ENCODE measurements at places on chromosomes 2 and 18.

- DNase-seq = no peak
Observed at GRCh38 chr2:112682101-112682500, 36.4 kb downstream of the SLC20A1 start.

DNA sequence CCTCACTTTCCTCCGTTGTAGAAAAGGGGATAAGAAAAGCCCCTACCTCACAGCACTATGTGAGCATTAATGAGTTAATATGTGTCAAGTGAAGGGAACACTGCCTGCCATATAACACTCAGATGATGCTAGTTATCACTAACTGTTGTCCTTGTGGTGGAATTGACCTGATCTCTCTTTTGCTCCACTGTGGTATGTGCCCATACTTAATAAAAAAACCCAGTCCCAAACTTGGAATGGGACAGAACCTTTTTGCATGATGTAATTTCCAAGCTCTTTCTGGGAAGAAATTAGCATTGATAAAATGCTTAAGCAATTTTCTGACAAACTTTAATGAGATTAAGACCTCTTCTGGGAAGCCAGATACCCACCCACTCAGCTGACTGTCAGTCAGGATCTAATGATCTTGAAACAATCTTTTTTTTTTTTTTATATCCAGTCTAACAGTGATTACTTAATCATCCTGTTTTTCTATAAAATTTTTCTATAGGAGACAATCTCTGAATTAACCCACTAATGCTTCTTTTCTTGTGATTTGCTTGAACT, 158.7 kb downstream of the ZBTB7C start:
- no peak for DNase-seq

GRCh38 chr2:197838036-197838435, 33.6 kb downstream of the PLCL1 start:
- no peak for DNase-seq

DNA sequence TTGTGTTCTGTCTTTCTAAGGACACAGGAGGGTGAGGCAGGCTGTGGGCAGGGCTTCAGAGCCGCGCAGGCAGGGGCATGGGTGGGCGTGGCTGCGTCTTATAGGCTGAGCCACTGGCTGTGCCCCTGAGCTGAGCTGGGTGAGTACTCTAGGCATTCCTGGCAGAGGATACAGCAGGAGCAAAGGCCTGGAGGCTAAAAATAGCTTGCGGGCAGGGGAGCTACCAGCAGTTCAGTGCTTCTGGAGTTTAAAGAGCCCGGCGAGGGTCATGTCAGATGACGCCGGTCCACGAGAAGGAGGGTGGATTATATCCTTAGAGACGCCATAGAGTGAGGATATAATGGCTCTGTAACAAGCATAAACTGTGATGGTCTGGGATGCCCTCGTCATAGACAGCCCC, 31.5 kb upstream of the PDIA6 start:
- DNase-seq = no peak

DNA sequence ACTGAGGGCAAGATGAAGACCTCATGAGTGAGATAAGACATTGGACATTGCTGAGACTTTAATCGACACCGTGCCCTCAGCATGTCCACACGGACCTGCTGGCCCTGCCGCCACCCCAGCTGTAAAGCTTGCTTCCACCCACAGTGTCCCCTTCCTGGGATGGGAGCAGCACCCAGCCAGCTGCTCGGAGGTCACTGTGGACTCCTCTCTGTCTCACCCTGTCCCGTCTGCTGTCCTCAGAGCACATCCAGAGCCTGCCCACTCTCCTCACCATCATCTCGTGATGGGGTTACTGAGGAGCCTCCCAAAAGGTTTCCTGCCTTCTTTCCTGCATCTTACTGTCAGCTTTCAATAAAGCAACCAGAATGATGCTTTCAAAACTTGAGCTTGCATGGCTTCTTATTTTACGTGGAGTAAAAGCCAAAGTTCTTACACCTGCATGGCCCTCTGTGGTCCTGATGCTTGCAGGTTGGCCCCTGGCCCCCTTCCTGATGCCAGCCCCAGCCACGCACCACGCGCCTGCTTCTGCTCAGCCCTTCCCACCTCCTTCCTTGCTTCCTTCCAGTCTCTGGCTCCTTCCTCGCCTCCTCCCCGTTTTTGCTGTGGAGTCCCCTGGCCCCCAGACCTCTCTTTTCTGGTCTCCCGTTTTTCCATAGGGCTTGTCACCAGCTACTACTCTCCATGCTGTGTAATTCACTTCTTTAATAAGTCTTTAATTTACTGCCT, 67.0 kb downstream of the DGKD start:
- DNase-seq = no peak

GRCh38 chr2:10030311-10030736, 13.0 kb upstream of the KLF11 start:
- no peak for DNase-seq

DNA sequence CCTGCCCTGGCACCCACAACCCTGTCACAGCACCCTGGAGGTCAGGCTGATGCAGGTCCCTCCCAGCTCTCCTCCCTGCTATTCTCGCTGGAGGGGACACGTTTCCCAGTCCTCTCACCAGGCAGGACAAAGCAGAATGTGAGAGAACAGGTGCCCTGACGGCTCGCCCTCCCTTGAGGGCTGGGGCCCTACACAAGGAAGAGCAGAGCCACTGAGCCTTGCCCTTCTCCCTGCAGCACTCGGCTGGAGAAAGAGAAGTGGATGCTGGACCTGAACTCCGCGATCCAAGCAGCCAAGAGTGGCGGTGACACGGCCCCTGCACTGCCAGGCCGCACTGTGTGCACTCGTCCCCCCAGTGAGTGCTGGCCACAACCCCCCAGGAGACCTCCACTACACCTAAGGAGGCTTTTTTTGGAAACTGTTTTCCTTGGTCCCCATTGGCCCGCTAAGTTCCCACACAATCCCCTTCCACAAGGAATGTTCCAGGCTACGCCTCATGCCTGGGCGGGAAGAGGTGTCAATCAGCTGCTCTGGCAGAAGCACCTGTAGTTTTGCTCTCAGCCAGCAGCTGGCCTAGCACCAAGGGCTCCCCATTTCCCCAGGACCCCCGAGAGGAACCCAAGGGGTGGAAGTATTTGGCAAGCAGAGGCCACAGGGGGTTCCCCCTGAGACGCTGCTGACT, 17.4 kb downstream of the STK25 start:
- no peak for DNase-seq

GRCh38 chr2:47266939-47267710, 112.0 kb upstream of the STPG4 start:
- DNase-seq = no peak

DNA sequence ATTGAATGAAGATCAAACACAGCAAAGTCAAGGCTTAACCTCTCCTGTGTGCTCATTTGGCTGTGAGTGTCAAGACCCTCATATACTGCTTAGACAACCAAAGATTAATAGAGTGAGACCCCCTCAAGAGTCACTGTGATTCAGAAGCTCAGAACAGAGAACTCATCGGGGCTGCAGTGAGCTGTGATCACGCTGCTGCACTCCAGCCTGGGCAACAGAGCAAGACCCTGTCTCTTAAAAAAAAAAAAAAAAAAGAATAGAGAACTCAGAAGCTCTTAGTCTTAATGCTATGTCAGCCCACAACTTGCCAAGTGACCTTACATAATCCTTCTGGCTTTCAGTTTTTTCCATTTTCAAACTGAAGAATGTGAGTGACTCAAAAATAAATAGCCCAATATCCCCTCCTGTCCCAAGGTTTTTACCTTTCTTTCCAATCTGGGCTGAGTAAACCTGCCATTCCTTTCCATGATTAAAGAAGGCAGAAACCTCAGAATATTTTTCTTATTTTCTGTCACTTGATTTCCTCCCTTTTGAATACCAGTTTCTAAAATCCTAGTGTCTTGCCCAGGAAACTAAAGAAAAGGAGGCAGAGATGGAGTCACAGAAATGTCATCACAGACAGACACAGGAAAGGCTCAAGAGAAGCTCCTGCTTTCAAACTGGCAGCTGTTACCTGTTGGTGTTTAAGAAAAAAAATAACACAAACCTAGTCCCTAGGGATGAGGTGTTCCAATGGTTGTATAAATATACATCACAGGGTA, 102.4 kb downstream of the CACNB4 start:
- DNase-seq = no peak

- DNase-seq = no peak
Observed at GRCh38 chr2:219037783-219038499, 3.4 kb downstream of the CFAP65 start.

- DNase-seq = no peak
Observed at GRCh38 chr2:167212014-167212648, 323.9 kb downstream of the XIRP2 start.

DNA sequence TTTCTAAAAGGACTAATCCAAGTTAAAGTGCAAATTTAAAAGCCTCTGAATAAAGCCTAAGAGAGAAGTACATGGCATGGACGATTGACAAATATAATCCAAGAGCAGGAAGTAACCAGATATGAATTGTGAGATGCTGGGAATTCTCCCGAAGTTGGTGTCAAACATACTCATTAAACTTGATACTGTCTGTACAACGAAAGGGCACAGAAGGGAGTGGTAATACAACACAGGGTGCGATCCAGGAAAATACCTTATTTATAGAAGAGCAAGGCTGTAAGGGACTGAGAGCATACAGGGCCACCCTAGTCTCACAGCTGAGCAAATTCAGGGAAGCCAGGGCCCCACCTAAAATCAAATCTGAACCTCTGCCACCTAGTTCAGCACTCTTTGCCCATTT, 41.6 kb downstream of the SEMA4F start:
- no peak for DNase-seq

GRCh38 chr2:129673847-129674711, 305.4 kb upstream of the RAB6C start:
- DNase-seq = no peak

GRCh38 chr2:202577250-202578183, 57.3 kb upstream of the FAM117B start:
- no peak for DNase-seq

DNA sequence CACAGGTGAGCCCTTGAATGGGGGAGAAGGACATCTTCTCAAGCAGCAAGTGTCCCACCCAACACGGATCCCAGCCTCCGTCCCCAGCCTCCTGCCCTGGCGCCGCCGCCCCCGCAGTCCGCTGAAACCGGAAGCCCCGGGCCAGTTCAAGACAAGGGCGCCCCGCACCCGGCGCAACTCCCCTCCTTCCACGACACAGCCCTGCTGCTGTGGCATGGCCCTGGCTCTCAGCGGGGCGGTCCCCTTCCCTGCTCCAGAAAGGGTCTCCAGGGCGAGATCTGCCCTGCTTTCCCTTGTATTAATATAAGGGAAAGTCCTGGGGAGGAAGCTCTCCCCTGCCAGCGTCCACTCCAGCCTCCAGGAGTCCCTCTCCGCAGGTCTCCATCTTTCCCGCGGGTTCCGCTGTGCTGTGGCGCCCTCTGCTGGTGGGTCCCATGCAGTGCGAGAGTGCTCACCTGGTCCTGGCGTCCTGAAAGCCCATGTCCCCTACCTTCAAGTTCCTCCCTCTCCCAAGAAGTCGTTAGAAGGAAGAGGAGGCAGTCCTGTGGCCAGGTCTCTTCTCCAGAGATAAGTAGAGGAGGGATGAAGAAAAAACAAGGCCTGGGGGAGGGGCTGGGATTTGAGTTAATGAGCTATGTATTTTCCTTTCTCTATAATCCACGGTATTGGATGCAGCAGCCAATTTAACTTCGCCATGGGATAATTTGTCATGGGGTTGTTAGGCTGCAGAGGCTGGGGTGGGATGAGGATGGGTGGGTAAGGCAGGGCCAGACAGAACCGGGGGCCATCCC, 176.0 kb downstream of the SMAD2 start:
- DNase-seq = peak; percentile 17

GRCh38 chr18:79631761-79632446, 47.7 kb upstream of the CTDP1 start:
- DNase-seq = no peak

GRCh38 chr2:102399499-102400141, 23.3 kb upstream of the IL18RAP start:
- DNase-seq = no peak

- DNase-seq = peak; percentile 34
Observed at GRCh38 chr2:217756375-217757107, 246.3 kb downstream of the TNS1 start.

GRCh38 chr18:43648002-43648401, 370.7 kb upstream of the SYT4 start:
- DNase-seq = no peak

- no peak for DNase-seq
Observed at GRCh38 chr2:31139671-31140070, 1.4 kb upstream of the GALNT14 start.

DNA sequence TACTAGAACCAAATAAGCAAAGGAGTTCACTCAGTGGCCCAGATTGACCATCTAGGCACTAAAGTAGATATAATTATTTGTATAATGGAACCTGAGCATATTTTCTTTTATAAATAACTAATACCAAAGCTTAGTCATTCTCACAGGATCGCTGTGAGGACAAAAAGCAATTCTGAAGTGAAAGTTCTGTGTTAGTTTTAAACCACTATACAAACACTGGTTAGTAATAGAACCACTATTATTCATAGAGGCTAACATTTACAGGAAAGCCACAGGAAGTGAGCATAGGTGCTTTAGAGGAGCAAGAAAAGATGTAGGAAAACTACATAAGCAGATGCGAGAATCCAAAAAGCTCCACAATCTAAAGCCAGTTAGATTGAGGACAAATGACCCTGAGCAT, 364.7 kb downstream of the XIRP2 start:
- DNase-seq = no peak

GRCh38 chr2:123303731-123304130, 721.4 kb upstream of the CNTNAP5 start:
- DNase-seq = no peak

GRCh38 chr2:203578759-203579643, 43.9 kb upstream of the RAPH1 start:
- no peak for DNase-seq

DNA sequence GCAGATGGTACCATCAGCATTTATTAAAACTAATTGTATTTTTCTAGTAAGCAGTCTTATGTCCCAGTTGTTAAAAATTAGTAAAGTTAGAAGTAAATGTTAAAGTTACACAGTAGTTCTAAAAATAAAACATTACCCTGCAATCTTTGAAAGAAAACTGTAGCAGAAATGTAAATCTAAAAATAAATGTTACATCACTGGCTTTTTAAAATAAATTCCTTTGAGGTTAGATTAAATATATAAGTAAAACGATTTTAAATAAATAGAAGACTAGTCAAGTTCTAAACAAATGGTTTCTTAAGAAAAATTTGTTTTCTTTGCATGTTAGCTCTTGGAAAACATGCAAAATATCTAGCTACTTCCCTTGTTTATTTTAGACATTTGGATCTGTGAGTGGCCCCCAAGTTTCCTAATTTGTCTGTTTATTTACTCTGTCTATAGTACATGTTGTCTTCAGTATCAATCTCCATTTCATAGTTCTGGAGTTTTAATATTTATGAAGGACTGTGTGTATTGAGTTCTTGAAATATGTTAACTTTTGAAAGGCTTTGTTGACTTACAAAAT, 58.2 kb downstream of the GLS start:
- DNase-seq = no peak

Data from stimulated activated CD8-positive, alpha-beta memory T cell treated with anti-CD3 and anti-CD28 coated beads, Interleukin-2, amount 100 ng/mL, for 1 hour (primary cell).